ENCODE measurements at places on chromosomes 12 and 14.

DNA sequence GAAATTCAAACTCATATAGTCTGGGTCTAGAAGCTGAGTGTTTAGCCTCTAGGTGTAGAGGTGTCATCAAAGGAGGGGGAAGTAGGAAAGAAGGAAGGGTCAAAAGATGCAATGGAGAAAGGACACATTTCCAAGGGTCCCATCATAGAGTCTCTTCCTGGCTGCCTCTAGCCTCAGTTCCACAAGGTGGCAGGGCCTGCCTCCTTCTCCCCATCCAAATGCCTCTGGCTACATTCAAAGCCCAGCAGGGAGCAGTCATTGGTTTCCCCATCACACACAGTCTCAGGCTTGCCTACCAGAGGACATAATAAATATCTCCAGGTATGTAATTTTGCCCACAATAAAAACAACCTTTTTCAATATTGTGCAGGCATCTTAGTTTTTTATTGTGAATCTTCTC lies 2.1 kb upstream of the CCT2 start:
- DNase-seq, result no peak

DNA sequence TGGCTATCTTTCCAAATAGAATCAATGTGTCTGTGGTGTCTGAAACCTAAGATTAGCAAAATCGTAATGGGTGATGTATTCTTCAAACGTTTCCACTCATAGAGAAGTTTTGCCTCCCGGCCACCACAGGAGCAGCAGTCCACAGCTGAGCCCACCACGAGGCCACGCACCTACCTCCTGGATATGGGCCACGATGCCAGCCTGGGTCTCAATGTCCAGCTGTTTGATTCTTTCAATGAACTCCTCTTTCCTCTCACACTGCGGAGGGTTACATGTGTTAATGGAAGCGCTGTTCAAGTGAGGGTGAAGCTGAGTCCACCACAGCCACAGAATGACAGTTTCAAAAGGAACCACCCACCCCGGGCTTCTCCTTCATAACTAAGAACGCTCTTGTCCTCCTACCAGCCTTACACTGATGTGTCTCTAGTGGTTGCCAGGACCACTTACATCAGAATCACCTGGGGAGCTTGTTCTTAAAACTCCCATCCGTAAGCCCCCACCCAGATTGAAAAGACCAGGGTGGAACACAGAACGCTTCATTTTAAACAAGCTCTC lies 75.3 kb downstream of the CCDC88C start:
- DNase-seq, result no peak

GRCh38 chr14:103143506-103143905 lies 20.2 kb downstream of the TNFAIP2 start:
- DNase-seq, result no peak

GRCh38 chr12:68785358-68785757 lies 22.6 kb upstream of the MDM2 start:
- no peak for DNase-seq

- DNase-seq, result no peak
Measured at GRCh38 chr14:90829677-90830076, 13.4 kb upstream of the TTC7B start.

DNA sequence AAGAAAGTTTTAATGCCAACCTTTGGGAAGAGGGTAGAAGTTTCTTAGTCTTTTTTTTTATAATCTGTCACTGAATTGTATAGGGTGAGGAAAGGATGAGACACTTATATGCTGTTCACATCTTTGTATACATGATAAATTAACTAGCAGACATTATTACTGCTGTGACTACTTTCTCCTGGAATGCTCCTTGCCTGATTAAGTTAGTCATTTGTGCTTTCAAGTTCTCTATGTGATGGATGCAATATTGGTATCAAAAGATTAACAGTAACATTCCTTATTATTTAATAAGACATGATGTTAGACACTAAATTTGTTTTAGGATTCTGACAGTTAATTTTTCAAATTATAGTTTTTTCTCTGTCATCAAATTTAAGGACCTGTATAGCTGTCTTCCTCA lies 223.4 kb upstream of the GARIN2 start:
- no peak for DNase-seq

DNA sequence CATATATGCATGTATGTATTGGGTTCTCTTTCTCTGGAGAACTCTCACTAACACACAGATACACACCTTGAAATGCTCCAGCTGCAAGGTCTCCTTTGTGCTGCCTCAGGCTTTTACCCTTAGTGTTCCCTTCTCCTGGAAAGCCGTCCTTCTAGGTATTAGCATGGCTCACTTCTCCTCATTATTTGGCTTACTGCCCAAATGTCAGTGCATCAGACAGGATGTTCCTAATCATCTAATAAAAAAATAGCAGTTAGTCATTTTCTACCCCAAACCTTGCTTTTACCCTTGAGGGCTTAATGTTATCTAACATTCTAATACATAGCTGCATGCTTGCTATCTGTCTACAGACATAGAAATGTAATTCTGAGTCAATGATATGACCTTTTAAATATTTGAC lies 109.0 kb upstream of the SLC16A7 start:
- no peak for DNase-seq

GRCh38 chr12:89709995-89710872 lies 1.6 kb upstream of the ATP2B1 start:
- no peak for DNase-seq

GRCh38 chr12:98698603-98699463 lies 53.7 kb downstream of the APAF1 start:
- no peak for DNase-seq

DNA sequence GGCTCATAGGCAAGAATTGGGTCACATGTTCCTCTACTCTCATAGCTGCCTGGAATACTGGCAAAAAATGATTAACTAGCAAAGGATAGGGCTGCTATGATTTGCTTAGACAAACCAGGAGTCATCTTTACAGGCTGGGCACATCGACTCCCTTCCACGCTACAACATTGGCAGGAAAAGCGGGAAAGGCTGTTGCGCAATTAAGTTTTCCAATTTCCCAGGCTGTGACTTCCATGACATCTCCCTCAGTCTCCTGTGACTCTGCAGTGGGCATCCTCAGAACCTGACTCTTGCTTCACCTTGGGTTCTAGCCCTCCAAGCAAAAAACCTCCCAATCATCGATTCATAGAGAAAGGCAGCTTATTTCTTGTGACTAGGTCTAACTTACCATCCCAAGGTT lies 184.5 kb upstream of the E2F7 start:
- DNase-seq, result no peak

GRCh38 chr12:105729926-105730325 lies 399.4 kb downstream of the C12orf75 start:
- no peak for DNase-seq
